ENCODE measurements at places on chromosomes 12 and 14.

DNA sequence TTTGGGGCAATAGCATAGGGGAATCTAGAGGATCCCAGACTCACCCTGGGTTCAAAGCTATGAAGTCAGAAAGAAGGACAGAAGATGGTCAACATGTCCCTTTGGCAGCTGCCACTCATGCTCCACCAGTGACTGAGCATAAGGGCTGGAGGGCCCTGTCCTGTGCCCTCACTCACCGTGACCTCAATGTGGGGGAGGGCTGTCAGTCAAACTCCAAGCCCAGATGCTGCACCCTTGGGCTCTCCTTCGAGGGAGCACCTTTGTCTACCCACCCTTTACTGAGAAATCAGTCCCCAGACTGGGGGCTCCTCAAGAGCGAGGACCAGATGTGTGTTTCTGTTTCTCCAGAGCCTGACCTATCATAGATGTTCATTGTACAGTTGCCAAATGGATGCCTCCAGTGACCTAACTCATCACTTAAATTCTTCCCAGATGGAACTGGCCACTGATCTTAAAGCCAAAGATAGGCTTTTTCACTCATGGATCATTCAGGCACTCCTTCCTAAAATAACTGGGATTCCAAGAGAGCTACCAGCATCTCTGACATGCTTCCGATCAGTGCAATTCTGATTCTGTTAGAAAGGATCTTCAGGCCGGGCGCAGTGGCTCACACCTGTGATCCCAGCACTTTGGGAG, 27.2 kb upstream of the VSX2 start:
- DNase-seq, result no peak

GRCh38 chr14:81727218-81727617, 193.6 kb upstream of the SEL1L start:
- DNase-seq, result no peak

GRCh38 chr14:64444140-64444539, 21.2 kb upstream of the AKAP5 start:
- no peak for DNase-seq

GRCh38 chr12:106675651-106676435, 93.0 kb downstream of the RFX4 start:
- no peak for DNase-seq

- no peak for DNase-seq
These were observed 6.7 kb upstream of the ETV6 start for GRCh38 chr12:11642785-11643184.

DNA sequence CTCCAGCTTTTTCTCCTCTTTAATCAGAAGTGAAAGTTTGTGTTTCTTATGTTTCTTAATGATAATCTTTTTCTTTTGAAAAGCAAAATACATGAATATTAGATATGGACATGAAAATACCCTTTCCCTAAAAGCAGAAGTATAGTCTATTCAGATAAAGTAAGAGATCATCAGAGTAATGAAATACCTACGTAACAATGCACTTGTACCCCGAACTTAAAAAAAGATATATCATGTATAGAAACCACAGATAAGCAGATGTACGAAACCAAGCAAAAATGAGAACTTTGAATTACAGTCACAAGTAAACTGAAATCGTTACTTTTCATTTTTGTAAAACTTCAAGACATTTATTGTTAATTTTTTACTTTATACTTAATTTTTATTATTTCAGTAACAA, 1.5 kb upstream of the GPR65 start:
- DNase-seq, result no peak

DNA sequence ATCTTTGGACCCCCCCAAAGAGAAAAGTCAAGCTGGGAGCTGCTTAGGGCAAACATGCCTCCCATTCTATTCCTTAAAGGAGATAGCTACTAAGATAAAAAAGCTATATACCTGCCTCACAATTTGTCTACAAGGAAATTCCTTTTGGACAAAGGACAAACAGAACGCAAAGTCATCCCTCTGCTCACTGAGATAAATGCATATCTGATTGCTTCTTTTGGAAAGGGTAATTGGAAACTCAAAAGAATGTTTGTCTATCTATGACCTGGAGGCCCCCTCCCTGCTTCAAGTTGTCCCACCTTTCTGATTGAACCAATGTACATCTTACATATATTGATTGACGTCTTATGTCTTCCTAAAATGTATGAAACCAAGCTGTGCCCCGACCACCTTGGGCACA, 80.9 kb upstream of the FUT8 start:
- DNase-seq, result no peak

DNA sequence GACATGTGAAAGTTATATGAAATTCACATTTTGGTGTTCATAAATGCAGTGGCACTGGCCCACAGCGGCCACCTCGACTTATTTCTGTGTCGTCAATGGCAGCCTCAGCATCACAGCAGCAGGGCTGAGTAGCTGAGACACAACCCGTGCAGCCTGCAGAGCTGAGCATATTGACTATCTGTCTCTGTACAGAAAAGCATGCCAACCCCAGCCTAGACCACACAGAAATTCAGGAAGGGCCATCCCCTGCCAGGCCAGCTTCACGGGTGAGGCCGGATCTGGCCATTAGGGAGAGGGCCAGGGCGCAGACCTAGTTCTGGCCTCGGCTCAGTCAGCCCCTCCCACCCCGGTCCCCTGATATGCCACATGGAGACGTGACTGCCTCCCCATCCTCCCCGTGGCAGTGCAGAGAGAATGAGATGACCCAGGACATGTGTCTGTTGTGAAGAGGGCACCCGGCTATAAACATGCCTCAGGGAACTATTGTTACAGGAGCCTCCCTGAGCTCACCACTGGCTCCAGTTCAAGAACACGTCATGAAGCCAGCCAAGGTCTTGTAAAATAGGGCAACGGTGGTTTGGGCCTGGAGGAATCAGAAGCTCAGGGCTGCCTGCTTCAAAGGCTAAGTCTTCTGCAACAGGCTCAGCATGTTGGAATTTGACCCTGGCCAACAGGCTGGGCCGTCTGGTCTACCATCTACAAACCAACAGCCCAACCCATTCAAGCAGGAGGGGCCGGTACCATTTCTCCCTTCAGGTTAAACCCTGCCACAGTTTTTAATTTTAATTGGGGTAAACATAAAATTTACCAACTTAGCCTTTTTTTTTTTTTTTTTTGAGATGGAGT, 25.5 kb downstream of the SCARB1 start:
- DNase-seq, result no peak

- no peak for DNase-seq
These were observed 203.4 kb downstream of the KIF26A start for GRCh38 chr14:104341532-104342434.

DNA sequence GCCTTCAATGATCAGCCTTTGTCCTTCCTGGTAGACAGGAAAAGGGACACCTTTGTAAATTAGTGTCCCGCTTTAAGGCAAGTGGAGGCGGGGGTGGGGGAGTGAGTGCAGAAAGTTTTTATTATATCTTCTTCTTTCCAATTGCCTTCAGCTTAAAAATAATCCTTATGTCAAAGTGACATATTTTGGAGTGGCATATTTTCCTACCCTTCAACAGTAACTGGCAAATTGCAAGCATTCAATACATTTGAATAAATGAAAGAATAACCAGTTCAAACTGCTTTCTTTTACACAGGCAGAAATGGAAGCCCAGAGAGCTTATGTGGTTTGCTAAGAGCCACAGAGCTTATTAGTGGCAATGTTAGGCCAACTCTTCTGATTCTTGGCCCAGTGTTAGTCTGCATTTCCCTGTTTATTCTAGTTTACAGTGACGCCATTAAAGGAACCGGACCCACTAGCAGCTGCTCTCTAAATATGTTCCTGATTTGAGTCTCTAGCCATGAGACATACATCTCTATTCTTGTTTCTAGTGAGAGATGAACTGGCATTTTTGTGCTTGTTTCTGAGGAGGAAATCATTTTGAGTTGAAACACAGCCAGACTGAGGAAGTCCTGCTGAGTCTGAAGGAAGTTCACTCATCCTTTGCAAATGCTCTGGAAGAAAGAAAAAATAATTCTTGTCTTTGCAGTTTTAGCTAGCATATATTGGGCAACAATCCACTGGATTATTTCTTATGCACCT, 468.7 kb downstream of the NOVA1 start:
- no peak for DNase-seq

GRCh38 chr12:52215587-52216031, 17.4 kb upstream of the KRT7 start:
- no peak for DNase-seq

GRCh38 chr12:49962861-49963765, 1.4 kb downstream of the AQP5 start:
- DNase-seq, result no peak

- DNase-seq, result no peak
These were observed 623.3 kb upstream of the FOXG1 start for GRCh38 chr14:28143316-28143715.

DNA sequence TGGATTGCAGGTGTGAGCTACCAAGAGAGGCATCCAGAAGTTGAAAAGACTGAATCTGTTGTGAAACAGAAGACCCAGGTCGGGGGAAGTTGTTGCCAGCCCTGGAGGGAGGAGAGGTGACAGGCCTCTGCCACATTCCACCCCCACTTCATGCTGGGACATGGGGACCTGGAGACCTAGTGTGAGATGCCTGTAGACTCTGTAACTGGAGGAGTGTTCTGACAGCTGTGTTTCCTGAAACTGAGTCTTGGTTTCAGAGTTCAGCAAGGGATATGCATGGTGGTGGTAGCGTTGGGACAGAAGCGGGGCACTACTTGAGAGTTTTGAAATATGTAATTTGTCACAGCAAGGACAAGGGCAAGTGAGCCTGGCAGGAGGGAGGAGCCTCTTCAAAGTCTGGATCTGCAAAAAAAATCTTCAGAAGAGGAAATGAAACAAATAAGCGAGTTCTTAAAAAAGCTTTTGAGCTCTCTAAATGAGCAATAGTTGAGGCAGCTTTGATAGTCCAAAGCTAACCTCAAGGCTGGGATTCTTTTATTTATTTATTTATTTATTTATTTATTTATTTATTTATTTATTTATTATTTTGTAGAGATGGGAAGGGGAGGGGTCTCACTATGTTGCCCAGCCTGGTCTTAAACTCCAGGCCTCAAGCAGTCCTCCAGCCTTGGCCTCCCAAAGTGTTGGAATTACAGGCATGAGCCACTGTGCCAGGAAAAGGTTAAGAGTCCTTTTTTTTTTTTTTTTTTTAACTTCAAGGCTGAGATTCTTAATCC, 58.9 kb upstream of the EEA1 start:
- peak; percentile 34 for DNase-seq

GRCh38 chr14:93039649-93040315, 75.9 kb downstream of the ITPK1 start:
- no peak for DNase-seq

GRCh38 chr12:122084857-122085405, 6.4 kb downstream of the MLXIP start:
- no peak for DNase-seq

GRCh38 chr12:41919526-41920261, 225.0 kb downstream of the GXYLT1 start:
- no peak for DNase-seq

DNA sequence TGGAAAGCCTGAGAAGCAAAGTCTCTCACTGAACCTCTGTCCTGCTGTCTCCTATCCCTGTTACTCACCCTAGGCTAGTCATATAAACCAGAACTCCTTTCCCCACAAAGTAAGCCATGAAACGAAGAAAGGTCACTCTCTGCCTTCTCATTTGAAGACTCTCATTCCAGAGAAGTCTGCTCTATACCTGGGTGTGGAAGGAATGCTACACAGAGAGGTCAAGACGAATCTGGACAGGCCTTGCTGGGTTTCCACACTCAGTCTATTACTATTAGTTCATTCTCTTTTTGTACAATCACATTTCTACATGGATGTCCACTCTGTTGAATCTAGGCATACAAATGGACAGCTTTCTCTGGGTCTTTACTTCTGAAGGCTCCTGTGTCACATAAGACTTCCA, 2.4 kb upstream of the AEBP2 start:
- no peak for DNase-seq

- DNase-seq, result no peak
These were observed 763.0 kb downstream of the NRXN3 start for GRCh38 chr14:78933166-78933565.

- no peak for DNase-seq
These were observed 13.2 kb downstream of the FOXN4 start for GRCh38 chr12:109295764-109296425.

- no peak for DNase-seq
These were observed 507.4 kb upstream of the TBX3 start for GRCh38 chr12:115191342-115191741.

DNA sequence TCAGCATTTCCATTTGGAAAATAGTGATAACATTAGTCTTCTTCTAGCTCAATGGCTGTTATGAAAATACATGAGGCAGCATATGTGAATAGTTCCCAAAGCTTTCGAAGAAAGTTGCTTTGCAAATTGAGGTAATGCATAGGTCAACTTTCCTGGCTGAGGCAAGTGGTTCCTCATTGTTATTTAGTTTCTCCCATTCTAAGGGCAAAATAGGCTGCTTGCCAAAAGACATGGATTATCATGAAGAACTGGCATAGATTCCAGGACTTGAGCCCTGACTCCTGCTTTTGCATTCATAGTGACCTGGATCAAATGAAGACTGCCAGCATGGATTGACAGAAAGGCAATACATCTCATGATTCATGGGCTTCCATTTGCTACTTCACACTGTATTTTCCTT, 35.7 kb downstream of the LRFN5 start:
- DNase-seq, result no peak

GRCh38 chr12:94152292-94153078, 4.1 kb downstream of the PLXNC1 start:
- DNase-seq, result no peak

Data from activated CD4-positive, CD25-positive, alpha-beta regulatory T cell treated with anti-CD3 and anti-CD28 coated beads, Interleukin-2, amount 50 U/mL, for 72 hours (primary cell).